ENCODE measurements at places on chromosomes 13 and 19.

- no peak for DNase-seq
These were observed 436.7 kb downstream of the FGF9 start for GRCh38 chr13:22107549-22107948.

DNA sequence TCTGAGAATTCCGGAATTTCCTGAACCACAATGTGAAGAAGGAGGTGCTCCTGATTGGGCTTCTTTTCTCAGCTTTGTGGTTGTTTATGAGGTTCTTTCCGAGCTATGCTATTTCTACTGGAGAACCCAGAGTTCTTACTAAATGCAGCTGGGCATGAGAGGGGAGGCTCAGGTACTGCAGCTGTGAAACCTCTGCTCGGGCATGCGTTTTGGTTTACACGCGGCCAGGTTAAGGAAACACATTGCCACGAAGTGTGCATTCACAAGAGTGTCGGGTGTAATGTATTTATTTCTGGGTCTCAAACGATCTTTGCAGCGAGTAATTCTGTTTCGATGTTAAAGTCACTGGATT is 661 bp upstream of the MIR17HG start:
- peak; percentile 38 for DNase-seq

DNA sequence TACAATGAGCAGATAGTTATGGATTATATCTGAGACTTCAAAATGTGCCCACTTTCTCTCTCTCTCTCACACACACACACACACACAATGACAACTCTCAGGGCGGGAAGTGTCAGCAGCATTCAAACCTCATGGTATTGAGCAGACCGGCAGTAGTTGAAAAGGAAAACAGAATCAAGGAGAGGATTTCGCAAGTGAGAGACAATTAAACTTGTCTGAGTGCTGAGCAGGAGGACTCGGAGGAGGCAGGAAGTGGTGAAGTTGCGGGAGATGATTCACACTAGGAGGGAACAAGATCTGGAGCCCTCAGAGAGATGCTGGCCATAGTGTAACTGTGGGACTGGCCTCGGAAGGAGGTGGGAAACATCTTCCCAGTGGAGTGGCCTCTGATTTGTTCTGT is 353.1 kb downstream of the EFNB2 start:
- DNase-seq = no peak

- no peak for DNase-seq
These were observed 7.0 kb downstream of the PDX1 start for GRCh38 chr13:27926644-27927434.

DNA sequence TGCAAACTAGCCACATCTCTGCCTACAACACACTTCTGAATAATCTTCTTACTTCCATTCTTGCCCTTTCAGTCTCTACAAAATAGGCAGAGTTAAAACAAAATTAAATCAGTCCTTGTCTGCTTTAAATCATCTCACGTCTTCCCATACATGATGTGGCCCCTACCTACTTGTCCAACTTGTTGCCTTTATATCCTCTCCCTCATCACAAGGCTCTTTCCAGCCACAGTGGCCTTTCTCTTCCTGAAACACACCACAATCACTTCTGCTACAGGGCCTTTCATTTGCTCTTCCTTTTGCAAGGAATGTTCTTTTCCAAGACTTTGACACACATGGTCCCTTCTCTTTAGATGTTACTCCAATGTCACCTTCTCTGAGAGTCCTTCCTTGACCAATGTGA is 1.7 kb downstream of the RBM26 start:
- DNase-seq = no peak

DNA sequence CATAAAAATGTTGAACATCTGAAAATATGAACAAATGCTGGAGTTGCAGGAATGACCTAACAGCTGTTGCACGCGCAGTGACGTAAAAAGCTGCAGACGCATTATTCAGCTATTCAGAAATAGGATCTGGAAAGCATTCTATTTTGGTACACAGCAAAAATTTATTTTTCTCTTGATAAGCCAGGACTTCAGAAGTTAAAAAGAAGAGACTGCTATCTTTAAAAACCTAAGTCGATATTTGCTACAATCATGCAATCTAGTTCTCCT is 36.9 kb upstream of the STARD13 start:
- no peak for DNase-seq

- DNase-seq = no peak
These were observed 1362.0 kb downstream of the PCDH9 start for GRCh38 chr13:65868099-65868498.

- DNase-seq = no peak
These were observed 15.9 kb downstream of the RXFP2 start for GRCh38 chr13:31755211-31755610.

DNA sequence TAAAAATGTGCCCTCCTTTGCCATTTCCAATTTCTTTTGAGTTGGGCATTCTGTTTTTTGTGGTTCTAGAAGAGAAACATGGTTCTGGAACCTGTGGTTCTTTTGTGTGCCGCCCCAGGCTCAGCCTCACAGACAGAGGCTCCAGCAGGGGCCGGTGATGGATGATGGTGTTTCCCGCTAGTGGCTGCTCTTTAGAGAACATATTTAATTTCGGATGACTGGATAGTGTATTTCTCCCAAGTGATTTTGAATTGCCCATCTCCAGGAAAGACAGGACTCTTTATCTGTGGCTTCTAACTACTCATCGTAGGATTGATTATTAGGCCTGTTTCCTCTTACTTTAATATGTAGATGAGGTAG is 75.2 kb downstream of the KL start:
- DNase-seq = no peak

DNA sequence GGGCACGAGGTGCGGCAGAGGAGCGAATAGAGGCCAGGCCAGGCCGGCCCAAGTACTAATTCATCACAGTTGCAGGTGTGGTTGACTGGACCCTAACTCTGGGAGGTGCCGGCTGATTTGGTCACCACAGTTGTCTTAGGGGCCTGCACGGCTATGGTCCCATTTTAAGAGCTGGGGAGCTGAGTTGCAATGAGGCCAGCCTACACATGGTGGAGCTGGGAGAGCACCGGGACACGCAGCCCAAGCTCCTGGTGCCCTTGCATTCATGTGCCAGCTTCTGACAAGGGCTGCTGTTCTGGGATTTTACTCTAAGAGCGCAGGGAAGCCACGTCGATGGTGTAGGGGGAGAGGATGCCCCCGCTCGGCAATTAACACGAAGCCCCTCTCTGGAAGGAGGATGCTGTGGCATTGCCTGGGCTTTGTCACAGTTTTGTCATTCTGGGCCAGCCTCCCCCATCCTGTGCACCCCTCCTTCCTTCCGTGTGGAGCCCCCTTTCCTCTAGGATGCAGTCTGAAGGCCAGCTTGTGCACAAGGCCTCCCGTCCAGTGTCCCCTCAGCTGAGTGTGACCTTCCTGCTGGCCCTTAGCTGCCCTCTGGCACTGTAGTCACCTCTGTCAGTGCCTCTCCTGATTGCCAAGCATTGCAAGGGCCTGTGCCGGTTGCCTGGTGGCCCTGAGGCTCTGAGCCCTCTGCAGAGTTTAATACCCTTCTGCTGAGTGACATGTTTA is 109.4 kb upstream of the C1QTNF9B start:
- no peak for DNase-seq
